Fibroblast of mammary gland (primary cell): ENCODE measurements at places on chromosomes 5 and 9.

GRCh38 chr9:127786773-127787104 is 905 bp downstream of the CDK9 start:
- peak; percentile 28 for DNase-seq

DNA sequence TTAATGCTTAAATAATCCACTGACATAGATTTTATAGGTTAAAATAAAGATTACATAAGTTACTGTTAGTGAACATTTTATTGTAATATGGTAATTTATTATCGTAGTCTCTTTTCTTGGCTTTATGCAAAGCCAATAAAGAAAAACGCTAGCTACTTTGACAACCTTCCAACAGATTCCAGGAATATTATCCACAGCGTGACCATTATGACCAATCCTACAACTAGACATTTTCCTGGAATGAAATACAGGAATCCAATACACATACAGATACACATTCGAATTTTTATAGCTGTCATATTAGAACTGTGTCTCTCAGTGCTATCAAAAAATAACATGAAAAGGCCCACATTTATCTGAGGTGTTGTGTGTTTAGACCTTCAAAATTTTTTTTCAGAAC is 13.1 kb downstream of the RPS23 start:
- peak; percentile 45 for DNase-seq

- no peak for DNase-seq
These were observed 34.7 kb downstream of the MSX2 start for GRCh38 chr5:174759091-174759490.

DNA sequence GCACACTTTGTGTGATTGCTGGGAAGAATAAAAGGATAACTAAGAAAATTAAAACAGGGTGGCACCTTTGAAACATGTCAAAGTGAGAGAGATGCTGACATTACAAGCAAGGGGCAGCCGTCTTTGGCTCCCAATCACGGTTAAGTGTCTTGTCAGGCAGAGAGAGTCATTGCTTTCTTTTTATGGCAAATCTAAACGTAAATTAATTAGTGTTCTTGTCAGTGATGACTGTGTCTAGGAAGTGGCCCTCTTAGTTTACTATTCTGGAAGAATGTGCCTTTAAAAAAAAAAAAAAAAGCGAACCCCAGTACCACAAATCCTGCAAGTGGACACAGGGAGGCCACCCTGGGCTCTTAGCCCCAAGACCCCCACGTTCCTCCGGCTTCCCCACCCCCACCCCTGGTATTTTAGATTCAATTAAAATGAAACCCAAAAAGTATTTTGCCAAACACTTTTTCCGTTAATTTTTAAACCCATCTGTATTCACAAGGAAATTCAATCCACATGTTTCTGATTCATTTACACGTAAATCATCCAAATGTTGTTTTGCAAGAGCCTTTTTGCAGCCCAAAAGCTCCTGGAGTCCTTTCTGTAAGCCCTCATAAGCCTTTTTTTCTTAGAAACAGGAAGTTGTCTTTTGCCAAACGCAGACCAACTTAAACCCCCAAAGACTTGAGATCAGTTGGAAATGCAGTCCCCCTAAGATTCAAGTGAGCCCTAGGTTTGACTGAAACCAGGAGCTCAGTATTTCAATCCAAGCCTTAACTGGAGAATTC is 399.3 kb downstream of the EBF1 start:
- DNase-seq = peak; percentile 94

DNA sequence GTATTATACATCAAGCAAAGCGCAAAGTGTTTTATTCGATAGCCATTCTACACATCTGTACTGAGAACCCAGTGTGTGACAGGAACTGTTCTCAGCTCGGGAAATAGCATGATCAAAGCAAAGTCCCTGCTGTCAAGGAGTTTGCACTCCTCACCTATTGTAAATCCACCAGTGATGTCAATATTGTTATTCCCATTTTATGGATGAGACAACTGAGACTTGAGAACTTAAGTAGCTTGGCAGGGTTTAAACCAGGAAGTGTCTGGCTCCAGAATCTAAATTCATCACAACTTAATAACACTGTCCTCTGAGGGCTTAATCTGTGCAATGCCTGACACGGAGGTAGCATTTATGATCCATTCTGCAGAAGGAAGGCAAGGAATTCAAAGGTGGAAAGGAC is 50.7 kb downstream of the ADAM19 start:
- no peak for DNase-seq

DNA sequence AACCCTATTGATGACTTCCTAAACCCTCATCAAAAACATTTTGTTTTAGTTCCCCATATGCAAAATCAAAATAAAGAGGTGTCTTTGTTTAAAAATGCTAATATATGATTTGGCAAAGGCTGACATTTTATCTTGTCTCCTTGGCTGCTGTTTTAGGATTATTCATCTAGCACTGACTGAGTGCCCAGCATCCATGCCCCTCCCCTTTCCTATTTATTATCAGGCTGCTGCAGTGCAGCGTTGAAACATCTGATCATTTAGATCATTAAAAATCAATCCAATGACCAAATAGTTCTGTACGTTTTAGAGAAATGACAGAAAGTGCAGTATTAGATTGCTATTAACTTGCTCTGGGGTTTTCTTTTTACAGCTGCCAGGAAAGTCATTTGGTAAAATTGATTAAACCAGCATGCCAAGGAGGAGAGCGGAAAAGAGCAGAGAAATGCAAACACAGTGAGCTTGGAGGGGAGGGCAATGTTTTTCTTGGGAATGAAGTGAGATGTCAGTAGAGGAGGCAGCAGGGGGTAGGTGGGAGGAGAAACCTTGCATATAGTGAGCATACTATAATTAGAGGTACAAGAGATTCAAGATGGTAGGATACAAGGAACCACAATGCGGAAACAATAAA is 286.3 kb downstream of the PDE4D start:
- DNase-seq = no peak

DNA sequence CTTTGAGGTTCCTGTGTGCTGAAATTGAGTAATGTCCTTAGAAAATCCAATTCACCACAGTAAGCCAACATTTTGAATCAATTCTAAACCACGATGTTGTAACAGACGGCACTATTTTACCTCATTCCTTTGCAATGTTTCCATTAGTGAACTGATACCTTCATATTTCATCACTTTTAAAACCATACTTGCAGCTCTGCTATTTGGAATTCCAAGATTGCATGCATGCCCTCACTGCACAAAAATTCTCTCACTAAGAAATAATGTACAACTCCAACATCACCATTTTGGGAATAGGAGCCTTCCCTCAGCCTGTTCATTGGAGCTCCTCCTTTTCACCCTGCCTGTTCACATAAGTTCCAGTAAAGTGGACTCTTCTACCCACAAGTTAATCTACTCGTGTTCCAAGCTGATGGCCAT is 74.8 kb upstream of the TGFBR1 start:
- DNase-seq = peak; percentile 94

GRCh38 chr5:1593903-1594356 is 70.2 kb upstream of the LPCAT1 start:
- no peak for DNase-seq
